ENCODE measurements at places on chromosomes 11 and 22.
A peak's percentile ranks its signal among the peaks of the same experiment; 100 is the strongest.

GRCh38 chr11:124724979-124725718 is 14.6 kb upstream of the NRGN start:
- no peak for DNase-seq

- no peak for DNase-seq
These were observed 216.2 kb upstream of the ARHGAP20 start for GRCh38 chr11:110928391-110928790.

DNA sequence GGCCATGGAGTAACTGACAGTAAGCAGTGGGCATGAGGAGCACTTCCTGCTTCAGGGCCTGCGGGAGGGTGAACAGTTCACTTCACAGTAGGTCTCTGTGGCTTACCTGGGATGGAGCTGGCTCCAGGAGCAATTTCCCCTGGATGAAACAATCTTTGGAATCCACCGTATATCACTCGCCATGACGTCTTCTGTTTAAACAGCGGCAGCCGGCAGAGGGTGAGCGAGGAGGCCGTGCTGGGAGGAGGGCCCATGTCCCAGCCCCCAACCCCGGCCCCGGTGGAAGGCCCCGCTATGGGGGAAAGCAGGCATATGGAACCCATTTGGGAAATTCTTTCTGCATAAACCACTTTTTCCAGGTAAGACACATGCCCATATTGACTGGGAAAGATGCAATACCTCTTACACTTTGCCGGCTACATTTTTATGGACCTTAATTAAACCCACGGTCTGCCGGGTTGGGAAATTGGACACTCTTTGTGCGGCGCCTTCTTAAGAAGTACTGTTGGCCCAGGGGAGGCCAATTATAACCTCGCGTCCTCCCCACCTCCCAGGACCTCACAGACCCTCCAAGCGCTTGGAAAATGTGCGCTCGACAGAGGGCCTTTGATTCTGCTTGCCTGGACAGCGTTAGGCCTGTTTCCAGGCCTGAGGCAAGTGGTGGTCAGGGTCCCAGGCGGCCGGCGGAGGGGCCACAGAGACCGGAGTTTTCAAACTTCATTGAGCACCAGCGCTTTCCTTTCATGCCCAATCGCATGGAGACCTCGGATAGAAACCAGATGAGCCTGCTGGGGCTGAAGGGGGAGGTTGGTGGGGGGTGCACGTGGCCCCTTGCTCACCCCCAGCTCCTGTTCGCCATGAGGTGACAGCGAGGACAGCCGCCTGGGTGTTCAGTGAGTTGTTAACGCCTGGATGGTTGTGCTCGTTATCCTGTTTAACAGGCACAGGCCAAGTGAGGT is 40.4 kb downstream of the SMIM38 start:
- DNase-seq, result no peak

GRCh38 chr22:40757071-40757470 is 62.1 kb downstream of the SLC25A17 start:
- no peak for DNase-seq

- DNase-seq, result peak; percentile 40
These were observed 21.7 kb upstream of the PDGFB start for GRCh38 chr22:39266398-39267030.

GRCh38 chr11:128615612-128616011 is 28.3 kb upstream of the ETS1 start:
- no peak for DNase-seq

DNA sequence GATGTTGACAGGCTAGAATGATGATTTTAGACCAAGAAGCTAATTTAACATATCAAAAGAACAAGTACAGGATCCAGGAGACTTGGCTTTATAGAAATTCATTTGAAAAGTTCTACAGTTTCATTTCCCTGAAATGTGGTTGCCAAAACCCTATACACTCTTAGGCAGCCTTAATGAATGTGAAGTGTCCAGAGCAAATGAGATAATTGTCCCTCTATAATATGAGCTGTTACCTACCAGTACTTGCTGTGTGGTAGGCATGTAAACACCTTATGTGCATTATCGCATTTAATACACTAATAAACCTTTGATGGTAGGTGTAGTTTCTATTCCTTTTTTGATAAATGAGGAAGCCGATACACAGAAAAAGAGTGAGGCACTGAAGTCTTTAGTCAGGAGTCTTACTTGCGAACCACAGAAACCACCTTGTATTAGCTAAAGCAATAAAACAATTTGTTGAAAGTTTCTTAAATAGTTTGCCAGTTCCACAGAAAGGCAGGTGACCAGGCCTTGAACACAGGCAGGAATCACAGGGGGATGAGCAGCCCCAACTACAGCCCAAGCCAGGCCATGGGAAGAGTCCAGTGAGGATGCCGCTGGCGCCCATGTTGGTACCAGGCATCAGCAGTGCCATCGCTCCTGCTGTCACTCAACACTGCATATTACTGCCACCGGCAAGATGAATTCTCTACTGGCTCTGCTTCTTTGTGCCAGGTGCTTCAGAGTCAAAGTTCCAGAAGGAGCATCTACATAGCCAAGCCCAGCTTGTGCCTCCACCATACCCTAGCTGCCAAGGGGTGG is 81.7 kb downstream of the SWAP70 start:
- DNase-seq, result no peak

DNA sequence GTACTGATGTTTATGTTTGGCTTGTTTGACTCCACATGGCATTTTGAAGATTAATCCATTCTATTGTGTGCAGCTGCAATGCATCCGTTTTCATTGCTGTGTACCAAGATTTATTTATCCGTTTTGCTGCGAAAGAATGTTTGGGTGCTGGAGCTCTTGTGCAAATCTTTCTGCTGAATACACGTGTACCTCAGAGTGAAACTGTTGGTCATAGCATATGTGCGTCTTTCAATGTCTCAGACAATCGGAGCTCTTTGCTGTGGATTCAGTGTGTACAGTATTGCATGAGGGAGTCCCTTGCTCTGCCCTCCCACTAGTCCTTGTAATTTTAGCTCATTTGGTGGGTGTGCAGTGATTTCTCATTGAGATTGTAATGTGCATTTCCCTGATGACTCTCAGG is 545.4 kb downstream of the TBC1D22A start:
- no peak for DNase-seq

DNA sequence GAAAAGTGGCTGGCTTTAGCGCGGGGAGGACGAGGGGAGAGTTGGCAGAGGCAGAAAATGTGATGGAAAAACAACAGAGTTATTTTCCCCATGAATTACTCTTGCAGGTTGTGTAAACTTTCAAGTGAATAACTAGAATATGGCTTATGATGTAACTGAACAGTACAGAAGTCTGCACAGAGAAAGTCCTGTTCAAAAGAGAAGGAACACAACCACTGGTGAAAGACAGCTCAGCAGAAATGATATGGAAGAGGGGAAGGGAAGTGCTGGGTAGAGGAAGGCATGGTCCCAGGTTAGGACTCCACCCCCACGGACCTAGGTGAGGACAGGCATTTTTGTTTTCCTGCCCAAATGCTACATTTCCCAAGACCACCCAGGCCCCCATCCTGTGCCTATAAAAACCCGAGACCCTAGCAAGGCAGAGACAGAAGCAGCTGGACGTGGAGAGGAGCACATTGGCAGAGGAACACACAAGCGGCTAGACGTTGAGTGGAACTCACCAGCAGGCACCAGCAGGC is 77.7 kb downstream of the MAML2 start:
- DNase-seq, result no peak

GRCh38 chr22:29055192-29055830 is 6.3 kb downstream of the C22orf31 start:
- no peak for DNase-seq

DNA sequence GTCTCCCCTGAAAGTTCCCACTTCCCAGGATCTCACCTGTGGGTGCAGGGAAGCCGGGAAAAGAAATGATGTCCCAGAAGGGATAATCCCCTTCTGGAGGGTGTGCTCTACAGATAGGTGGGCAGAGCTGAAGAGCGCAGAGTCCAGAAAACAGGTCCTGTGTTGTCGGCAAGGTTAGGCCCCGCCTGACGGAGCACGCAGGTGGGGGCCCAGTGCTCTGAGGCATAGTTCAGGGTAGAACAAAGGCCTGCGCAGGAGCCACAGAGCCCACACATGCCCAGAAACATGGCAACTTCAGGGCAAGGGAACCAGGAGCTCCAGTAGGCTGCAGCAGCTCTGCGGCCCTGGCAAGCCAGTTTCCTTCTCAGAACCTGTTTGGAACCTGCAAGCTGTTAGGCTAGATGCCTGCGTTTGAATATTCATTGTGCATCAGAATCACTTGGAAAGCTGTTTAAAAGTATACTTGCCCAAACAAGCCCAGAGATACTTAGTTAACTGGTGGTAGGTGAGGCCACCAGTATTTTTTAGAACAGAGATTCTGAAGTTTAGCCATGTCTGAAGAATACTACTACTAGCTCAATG is 386.6 kb downstream of the BUD13 start:
- no peak for DNase-seq

- DNase-seq, result no peak
These were observed 20.7 kb upstream of the CBX7 start for GRCh38 chr22:39173050-39173706.

DNA sequence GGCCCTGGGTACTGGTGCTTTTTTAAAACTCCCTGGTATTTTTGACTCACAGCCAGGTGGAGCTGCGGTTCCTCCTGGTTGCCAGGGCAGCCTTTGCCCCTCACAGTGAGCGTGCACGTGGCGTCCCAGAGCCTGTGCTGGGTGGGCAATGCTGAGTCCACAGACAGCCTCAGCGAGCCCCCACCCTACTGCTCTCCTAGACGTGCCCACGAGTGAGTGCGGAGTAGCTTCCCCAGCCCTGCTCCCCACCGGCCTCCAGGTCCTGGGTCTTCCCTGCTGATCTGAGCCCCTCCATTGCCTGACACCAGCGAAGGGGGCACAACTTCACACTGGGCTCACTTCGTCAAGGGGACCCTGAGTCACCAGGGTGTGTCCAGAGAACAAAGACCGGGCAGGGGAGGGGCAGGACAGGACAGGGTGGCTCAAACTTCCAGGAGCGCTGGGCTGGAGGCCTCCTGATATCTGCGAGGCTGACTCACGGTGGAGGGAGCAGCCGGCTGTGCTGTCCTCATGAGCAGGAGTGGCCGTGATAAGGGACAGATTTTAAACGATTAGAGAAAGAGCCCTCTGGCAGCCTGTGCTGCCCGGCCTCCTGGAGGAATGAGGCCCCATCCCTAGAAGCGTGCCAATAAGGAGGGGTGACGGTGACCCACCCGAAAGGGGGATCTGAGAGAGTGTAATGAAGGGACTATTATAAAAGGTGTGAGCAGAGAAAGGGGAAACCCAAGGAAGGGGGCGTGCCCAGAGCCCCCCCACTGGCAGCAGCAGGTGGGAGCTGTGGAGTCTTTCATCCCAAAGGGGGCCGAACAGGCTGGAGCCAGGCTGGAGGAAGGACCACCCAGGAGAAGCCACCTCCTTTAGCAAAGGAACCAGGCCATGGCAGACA is 129.3 kb upstream of the FGF3 start:
- DNase-seq, result no peak

DNA sequence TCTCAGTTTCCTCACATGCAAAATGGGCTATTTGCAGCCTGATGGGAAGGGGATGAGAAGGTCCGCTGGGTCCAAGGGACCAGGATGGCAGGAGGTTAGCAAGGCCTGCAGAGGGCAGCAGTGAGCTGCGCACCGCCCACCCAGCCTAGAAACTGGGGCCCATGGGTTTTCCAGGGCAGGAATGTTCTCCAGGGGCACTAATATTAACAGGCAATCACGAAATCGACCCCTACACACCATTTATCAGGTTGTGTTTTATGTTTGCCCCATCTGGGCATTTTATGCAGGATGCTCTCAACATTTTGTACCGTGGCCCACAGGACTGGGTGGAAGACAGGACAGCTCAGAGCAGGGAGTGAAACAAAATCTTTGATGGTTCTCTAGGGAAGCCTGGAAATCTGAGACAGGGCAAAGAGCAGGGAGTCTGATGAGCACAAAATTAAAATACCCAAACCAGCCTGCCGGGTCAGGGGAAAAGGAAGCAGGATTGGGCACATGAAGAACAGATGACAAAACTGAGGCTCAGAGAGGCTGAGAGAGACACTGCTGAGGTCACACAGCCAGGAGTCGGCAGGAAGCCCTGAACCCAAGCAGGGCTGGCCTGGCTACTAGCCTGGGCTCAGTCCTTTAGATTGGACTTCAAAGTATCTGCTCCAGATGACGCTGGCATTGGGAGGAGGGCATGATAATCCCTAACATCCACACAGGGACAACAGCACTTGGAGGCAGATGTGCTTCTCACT is 1.6 kb upstream of the BCR start:
- DNase-seq, result peak; percentile 55

GRCh38 chr22:21933910-21934309 is 18.7 kb downstream of the PPM1F start:
- DNase-seq, result peak; percentile 84

- DNase-seq, result no peak
These were observed 9.0 kb upstream of the SPINDOC start for GRCh38 chr11:63804259-63804658.

DNA sequence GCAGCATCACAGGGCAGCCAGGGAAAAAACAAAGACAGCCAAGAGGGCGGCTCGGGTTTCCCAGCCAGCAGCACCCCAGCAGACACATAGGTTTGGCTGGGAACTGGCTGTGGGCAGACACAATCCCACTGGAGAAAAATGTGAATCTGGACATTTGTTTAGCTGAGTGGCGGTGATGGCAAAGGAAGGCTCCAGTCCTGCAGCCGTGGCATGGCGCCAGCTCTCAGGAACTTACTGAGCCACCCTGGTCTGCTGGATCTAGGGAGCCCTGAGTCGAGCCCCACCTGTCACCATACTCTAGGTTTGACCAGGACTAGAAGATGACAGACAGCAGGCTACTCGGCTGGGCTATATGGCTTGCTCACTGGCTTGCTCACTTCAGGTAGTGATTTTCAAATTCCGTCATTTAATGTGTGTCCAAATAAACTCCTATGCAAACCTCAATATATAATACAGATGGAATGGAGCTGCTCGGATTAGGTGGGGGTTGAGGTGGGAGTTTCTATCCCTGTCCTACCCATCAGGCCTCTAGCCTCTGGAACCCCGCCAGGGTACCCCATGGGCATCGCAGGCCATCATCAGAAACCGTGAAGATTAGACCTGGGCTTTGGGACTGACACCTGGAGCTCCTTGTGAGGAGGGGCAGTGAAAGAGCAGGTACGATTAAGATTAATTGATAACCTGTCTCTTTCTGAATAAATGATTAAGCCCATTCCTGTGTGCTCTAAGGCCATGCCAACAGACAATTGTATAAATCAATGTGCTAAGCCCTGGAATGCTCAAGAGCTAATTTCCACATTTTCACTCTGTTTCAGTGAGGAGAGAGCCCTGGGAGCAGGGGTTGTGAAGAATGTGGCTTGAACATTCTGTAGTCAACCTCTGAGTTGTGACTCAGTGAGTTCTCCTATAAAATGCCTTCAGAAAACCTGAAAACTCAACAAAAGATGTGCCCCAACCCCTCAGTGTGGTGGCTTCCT is 42.5 kb downstream of the GALNT18 start:
- no peak for DNase-seq

GRCh38 chr11:10441091-10441490 is 14.0 kb upstream of the AMPD3 start:
- DNase-seq, result no peak

DNA sequence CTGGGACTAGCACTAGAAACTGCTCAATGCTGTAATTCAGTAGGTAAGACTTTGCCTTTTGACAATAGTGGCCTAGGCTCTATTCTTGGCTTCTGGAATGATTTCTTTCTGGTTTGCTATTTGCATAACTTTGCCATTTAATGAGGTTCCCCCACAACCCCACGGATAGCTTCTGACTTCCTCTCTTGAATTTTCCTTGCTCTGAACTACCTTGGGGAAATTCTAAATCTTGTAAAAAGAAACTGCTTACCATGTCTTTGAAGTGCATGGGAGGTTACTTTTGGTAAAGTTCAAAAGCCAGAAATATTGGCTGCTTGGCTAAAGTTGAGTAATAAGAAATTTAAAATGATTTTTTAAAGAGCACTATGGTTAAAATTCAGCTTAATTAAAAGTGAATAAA is 35.3 kb downstream of the CARD18 start:
- DNase-seq, result no peak

All from globus pallidus (tissue), 1 donor.